Jurkat, Clone E6-1 (cell line): ENCODE measurements at places on chromosomes 13 and 19.
A peak's percentile ranks its signal among the peaks of the same experiment; 100 is the strongest.

DNA sequence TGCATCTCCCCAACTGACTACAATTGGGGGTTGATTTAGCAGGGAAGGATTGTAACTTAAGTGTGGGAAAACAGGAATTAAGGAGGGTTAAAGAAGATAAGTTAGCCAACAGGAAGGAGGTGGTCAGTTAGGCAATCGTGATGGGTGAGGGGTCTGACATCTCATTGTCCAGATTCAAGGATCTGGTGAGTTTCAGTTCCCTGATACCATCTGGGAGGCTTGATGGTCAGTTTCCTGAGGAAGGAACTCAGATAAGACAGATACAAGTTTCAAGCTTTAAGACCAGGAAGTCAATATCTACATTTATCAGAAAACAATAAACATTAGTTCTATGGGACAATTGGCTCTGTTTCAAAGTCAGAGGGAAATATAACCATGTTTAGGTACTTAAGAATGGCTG lies 601.8 kb downstream of the SLITRK6 start:
- DNase-seq = no peak

GRCh38 chr13:100895651-100896050 lies 221.1 kb upstream of the TMTC4 start:
- no peak for DNase-seq

- no peak for DNase-seq
These were observed 67.5 kb downstream of the B3GLCT start for GRCh38 chr13:31267126-31267784.

DNA sequence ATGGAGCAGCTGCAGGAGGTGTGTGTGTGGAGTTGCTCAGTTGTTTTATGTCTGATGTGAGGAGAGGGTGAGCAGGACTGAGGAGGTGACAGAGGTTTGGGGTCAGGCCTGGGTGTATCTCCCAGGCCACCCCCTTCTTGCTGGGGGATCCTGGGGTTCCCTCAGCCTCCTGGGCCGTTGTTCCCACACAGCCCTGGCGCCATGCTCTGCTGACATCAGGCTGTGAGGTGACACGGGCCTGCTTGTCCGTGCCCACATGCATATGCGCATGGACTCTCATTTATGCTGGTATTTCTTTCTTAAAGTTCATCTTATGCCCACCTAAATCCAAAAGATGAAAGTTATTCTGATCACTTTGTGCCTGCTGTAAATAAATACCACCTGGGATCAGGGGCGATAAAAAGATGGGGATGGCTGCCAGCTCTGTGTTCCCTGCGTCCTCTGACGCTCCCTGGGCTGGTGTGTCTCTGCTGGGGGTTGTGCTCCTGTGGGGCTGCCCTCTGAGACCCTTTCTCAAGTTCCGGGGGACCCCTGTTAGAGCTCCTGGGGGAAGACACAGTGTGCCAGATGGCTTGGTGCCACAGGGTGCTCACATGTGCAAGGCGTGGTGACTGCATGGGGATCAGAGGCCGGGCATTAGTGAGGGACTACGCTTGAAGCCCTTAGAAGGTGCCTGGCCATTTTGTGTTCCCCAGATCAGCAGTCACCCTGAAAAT lies 12.6 kb downstream of the NAXD start:
- DNase-seq = no peak

GRCh38 chr13:84553227-84553626 lies 671.0 kb upstream of the SLITRK1 start:
- DNase-seq = no peak

DNA sequence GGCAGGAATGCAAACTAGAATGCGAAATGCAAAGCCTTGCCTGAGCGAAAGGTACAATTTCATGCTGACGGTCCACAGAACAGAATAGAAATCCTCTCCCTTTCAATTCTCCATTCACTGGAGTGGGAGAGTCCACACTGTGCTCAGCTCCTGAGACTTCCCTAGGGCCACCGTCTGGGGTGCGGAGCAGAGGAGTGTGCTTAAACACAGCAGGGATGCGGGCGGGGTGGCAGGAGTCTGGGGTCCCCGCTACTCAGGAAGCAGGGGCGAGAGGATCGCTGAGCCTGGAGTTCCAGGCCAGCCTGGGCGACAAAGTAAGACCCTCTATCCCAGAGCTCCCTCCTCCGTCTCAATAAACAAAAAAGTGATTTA lies 552 bp upstream of the ZNF816 start:
- DNase-seq = no peak

DNA sequence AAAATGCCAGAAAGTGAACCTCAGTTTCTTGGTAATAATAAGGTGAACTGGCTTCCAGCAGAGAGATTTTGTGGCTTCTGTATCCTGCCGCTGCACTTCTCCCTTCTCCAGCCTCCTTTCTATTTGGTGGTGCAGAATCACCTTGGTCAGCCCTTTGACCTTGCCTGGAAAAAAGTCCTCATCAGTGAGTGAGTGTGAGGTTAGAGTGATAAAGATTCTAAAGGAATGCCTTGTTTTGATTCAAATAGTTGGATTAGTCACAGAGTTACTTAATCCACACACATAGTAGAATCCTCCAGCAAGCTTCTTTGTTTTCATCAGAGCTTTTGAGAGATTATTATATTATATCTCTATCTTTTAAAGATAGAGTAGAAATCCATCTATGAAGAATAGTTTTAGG lies 140.9 kb downstream of the KCNRG start:
- DNase-seq = no peak

DNA sequence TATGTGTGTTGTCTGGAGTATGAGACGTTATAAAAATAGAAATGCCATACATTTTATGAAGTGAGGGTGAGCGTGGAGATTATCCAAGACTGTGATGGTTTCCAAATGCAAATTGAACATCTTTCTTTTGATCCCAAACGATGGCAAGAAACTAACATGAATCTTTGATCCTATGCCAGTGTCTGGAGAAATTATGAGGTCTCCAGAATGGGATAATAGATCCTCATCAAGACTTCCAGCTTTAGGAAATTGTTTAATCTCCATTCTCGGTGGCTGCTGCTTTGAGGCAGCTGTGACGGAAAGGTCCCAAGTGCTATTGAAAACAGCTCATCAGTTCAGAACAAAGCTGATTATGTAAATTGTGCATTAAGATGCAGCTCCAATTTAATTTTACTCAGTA lies 30.8 kb downstream of the CBY2 start:
- DNase-seq = no peak

- DNase-seq = no peak
These were observed 70.8 kb upstream of the FGF14 start for GRCh38 chr13:102472650-102473049.

DNA sequence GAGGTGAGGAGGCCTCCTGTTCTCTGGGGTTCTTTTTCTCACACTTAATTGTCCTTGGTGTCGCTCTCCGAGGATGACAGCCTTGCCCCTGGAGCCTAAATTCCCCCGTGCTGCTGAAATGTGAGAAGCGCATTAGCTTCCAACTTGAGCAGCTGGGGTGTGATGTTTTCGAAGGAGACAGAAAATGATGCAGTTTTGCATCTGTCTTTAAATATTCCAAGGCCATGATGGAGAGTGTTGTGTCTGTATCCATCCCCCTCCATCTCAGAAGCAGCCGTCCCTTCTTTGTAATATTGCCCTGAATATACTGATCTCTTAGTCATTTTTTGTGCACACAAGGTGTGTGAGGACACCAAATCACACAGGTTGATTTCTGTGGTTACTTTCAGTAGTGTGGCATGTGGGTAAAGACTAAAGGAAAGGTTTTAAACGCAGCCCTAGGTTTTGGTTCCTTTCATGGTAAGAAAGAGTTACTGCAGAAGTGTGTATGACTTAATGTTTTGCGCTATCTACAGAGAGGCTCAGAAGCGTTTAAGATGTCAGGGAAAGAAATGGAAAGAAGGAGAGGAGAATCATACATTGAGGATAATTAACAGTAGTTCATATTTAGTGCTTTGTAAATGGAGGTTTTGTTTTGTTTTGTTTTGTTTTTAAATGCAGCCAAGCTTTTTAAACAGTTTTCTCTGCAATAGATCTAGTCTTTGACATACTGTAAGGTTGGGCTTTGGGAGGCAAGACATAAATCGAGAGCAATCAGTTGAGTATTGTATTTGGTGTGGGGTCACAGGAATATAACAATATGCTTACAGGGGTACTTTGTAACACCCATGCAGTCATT lies 1.6 kb downstream of the NBEA start:
- DNase-seq = peak; percentile 53

GRCh38 chr13:107866941-107867623 lies 348.3 kb downstream of the LIG4 start:
- DNase-seq = no peak

- DNase-seq = no peak
These were observed 45.6 kb downstream of the RNASEH2B start for GRCh38 chr13:50955241-50955640.
